ENCODE measurements at places on chromosomes 4 and X.

- DNase-seq: no peak
Measured at GRCh38 chrX:37776987-37777325, 2.9 kb upstream of the CYBB start.

GRCh38 chr4:139884438-139884837, 218.8 kb downstream of the MGST2 start:
- DNase-seq: no peak

GRCh38 chr4:119110121-119110520, 25.5 kb upstream of the MYOZ2 start:
- no peak for DNase-seq

GRCh38 chr4:161252520-161253141, 911.2 kb downstream of the FSTL5 start:
- DNase-seq: no peak

DNA sequence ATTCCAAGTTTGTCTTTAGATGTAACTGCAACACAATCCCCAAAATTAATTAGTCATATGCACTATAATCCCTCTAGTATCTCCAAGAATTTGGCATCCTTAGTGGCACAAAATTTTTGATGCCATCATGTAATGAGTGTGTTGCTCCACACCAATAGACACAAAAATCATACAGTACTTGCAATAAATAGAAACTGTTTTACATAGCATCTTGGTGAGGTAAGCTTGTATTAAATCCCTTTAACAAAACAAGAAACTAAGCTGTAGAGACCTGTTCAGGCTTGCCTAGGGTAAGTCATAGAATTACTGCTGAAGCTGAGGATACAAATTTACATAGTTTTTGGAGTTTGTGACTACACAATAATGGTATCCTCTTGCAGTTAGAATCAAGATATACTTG, 64.5 kb upstream of the PRSS12 start:
- no peak for DNase-seq

DNA sequence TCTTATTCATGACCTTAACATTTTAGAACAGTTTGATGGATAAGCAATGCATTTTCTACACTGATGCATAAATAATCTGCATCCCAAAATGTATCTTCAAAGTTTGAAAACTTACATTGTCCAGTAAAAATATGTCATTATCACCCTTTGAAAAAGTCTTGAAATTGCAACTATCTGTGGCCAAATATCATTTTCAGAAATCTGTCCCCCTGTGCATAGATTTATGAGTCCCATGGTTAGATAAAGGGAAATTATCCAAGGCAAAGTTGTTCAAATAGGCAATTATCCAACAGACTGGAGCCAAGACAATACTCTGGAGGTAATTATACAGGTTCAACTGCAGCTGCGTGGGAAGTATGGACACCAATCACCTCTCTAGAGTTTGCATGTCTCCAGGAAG, 182.5 kb upstream of the INTU start:
- no peak for DNase-seq

- DNase-seq: peak; percentile 80
Measured at GRCh38 chrX:1246816-1247215, 21.8 kb upstream of the CSF2RA start.

DNA sequence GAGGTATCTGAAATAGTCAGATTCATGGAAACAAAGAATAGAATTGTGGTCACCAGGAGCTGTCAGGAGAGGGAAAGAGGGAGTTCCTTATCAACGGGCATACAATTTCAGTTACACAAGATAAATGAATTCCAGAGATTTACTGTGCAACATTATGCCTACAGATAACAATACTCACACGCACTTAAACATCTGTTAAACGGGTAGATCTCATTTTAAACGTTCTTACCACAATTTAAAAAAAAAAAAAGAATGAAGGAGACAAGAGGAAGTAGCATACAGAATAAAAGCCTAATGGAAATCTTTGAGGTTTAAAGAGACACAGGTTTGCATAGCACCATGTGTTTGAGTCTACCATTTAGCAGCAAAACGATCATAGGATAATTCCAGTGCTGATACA, 298.0 kb downstream of the DKK2 start:
- DNase-seq: no peak

DNA sequence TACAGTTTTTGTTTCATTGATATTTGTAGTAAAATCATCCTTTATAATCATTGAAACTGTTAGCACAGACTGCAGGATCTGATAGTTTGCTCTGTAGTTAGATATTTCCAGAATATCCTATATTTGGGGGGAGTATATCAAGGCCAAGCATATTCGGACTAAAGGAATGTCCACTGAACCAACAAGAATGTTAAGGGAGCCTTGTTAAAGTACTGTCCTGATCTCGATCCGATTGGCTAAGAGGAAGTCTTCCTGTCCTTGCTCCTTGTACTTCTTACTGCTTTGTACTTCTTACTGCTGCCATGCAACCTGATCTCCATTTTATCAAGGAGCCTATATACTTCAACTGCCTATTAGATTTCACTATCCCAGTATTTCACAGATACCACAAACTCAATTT, 449.3 kb downstream of the RPA4 start:
- no peak for DNase-seq

- no peak for DNase-seq
Measured at GRCh38 chr4:94880956-94881355, 123.2 kb downstream of the BMPR1B start.

Data from stimulated activated CD4-positive, alpha-beta T cell treated with anti-CD3 and anti-CD28 coated beads, Interleukin-4, amount 100 ng/mL, for 4 hours (primary cell).